ENCODE measurements at places on chromosomes 1 and 21.

- no peak for DNase-seq
Observed at GRCh38 chr1:100265562-100265930, 470 bp upstream of the RTCA start.

DNA sequence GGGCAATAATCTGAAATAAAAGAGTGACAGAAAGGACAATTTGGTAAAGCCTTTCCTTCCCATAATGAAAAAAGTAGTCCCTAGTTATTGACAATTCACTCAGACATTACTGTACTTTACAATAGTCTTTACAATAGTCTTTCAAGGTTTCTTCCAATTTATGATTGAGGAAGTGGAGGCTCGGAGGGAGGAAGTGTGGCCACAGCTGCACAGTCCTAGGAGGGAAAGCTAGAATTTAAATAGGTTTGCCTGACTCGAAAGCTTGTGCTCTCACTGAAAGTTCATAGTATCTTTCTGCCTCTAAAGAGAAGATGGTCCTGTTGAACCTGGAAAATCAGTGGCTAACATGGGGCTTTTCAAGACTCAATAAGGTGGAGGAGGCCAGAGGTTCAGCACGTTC lies 203.2 kb downstream of the SDCCAG8 start:
- DNase-seq, result no peak

DNA sequence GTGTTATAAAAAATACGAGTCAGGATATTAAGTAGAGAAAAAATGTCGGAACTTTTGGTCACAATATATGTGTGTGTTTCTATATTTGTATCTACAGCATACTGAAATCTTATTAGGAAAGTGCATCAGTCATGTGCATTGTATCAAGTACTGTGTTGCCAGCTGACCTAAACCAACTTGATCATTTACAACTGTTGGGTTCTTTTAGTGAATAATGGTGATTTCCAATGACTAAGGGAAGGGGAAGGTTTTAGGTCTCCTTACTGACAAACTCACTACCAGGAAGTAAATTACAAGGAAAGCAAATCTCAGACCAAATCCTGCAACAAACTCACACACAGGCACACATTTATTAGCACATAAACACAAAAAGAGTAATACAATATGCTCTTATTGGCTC lies 142.7 kb downstream of the TSEN15 start:
- no peak for DNase-seq

DNA sequence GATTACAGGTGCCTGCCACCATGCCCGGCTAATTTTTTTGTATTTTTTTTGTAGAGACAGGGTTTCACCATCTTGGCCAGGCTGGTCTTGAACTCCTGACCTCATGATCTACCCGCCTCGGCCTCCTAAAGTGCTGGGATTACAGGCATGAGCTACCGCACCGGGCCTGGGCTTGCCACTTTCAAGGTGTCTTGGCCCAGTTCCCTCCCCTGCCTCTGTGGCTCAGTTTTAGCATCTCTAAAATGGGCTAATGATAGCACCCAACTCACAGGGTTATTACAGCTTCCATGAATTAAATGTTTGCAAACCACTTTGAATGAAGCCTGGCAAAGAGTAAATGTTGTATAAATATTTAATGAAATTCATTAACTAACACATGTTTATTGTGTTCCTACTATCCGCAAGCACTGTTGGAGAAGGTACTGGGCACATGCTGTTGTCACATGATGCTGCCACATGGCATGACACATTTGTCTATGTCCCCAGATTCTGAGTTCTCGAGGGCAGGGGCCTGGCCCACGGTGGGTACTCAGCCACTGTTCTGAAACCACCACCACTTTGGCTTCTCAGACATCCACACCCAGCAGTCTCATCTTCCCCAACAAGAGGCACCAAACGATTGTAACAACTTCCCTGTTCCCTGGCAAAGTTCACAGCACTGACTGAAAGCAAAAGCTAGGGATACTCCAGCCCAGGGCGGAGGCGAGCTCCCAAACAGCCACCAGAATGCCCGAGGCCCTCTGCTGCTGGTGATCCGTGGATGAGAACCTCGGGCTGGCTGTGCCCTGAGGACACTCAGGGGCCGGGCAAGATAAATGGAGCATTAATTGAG lies 9.7 kb downstream of the IFFO2 start:
- DNase-seq, result peak; percentile 70

GRCh38 chr1:113940365-113941244 lies 11.5 kb downstream of the HIPK1 start:
- DNase-seq, result no peak

- DNase-seq, result peak; percentile 46
Observed at GRCh38 chr1:156692925-156693847, 12.2 kb downstream of the CRABP2 start.

- DNase-seq, result no peak
Observed at GRCh38 chr1:29022620-29023019, 101.1 kb downstream of the TMEM200B start.

GRCh38 chr1:213820362-213821149 lies 167.2 kb upstream of the PROX1 start:
- DNase-seq, result no peak

DNA sequence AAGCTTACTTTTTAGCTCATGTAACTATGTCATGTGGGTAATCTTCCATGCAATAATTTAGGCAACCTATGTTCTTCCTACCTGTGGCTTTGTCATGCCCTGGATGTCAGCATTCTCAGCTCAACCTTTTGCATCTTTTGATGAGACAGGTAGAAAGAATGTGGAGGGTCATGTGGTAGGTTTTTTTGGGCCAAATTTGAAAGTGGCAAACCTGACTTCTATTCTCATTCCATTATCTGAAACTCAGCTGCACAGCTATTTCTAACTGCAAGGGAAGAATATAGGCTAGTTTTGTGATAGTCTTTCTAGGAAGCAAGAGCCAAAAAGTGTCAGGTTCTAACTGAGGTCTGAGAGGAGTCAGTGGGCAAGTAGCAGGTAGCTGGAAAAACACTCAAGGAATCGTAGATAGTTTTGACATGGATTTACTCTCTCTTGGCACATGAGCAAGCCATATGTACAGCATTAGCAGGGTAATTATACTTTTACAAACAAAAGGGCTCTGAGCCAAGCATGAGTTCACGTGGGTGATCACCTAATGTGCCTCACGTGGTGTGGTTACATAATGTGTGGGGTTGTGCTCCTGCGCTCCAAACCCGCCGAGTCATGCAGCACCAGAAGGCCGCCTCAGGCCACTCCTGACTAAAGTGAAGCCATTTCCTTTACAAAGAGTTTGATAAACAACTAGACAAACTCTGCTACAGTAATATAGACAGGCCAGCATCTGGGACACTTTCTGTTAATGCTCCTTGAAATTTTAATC lies 1013.8 kb downstream of the PLA2G4A start:
- no peak for DNase-seq

- DNase-seq, result peak; percentile 91
Observed at GRCh38 chr1:208201229-208201628, 43.0 kb downstream of the PLXNA2 start.
